ENCODE measurements at places on chromosomes 16 and 17.

DNA sequence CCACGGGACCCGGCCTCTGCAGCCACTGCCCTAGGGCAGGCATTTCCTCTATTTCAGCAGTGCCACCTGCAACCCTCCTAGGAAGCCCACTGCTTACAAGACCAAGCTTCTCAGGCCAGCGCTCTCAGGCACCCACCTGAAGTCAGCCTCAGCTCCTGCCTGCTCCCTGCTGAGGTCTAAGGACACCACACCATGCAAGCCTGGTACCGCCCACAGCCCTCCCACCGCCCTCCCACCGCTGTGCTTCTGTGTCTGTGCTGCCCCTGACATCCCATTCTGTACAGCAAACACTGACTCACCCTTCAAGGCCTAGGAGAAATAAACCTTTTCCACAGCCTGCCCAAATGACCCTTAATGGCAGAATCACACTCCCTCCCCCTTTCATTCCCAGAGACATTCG lies 6.3 kb downstream of the CLUH start:
- peaks cover 14% of the 10 kb centered on the region for H3K4me1 ChIP-seq
- peaks cover 36% of the 10 kb centered on the region for H3K36me3 ChIP-seq
- no peaks in the 10 kb centered on the region for H3K27me3 ChIP-seq
- H3K4me3 ChIP-seq: no peak overlapping the region

DNA sequence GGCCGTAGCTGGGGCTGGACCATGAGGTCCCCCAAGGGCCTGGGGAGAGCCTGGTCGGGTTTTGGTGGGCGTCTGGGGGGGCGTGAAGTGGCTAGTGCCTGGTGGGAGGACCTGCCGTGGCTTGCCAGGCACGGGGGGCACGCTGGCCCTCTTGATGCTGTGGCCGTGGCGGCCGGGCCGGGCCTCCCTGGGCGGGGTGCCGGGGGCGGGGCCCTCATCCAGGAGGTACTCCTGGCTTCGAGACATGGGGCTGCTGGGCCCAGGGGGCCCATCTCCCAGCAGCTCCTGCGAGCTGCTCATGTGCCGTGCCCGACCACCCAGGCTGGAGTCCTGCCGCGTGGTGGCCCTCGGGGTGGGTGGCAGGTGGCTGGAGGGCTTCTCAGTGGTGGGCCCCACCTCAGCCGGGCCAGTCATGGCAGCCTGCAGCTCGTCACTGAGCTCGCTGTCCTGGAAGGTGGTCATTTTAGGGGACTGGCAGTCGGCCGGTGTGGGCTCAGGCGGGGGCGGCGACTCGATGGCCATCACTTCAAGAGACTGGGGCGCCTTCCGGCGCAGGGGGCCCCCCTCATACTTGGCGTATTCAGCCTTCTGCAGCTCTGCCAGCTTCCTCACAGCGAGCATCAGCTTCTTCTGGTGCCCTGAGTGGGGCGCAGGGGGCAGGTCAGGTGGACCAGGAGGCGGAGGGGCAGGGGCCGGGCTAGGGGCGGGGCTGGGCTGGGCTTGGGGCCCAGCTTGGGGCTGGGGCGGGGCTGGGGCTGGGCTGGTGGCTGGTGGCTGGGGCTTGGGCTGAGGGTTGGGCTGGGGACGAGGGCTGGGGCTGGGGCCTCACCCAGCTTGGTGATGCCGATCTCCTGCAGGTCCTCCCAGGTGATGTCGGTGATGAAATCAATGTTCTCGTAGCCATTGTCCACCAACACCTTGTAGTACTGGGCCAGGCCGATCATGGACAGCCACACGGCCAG lies 15.2 kb downstream of the CASKIN1 start:
- no peak overlapping the region for H3K27ac ChIP-seq
- peaks cover 4% of the 10 kb centered on the region for H3K36me3 ChIP-seq
- H3K27me3 ChIP-seq: no peaks in the 10 kb centered on the region
- H3K4me1 ChIP-seq: peaks cover 3% of the 10 kb centered on the region

DNA sequence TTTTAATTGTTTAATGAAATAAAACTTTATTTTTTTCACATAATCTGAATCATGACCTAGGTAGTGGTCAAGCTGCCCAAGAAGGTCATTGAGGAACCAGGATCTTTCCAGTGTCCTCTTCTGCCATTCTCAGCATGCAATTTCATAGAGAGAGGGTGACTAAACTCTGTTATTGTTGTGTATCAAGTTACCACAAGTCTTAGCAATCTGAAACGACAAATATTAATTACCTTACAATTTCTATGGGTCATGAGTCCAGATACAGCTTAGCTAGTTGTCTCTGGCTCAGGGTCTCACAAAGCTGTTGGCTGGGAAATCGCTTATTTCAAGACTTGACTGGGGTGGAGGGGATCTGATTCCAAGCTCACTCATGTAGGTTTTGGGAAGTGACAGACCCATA lies 37.6 kb downstream of the FTO start:
- H3K4me3 ChIP-seq: no peak overlapping the region
- DNase-seq: no peak
- peaks cover 7% of the 10 kb centered on the region for H3K4me1 ChIP-seq
- no peaks in the 10 kb centered on the region for H3K27me3 ChIP-seq

GRCh38 chr16:5551909-5552308 lies 454.3 kb upstream of the EEF2KMT start:
- no peaks in the 10 kb centered on the region for H3K27me3 ChIP-seq
- no peaks in the 10 kb centered on the region for H3K4me1 ChIP-seq
- no peaks in the 10 kb centered on the region for H3K36me3 ChIP-seq

All from neuronal stem cell (in vitro differentiated cells).